ENCODE measurements at places on chromosomes 2 and 18.

GRCh38 chr18:80251700-80252099 lies 4.4 kb upstream of the PARD6G start:
- DNase-seq: no peak

GRCh38 chr18:7645756-7646155 lies 78.6 kb downstream of the PTPRM start:
- DNase-seq: no peak

DNA sequence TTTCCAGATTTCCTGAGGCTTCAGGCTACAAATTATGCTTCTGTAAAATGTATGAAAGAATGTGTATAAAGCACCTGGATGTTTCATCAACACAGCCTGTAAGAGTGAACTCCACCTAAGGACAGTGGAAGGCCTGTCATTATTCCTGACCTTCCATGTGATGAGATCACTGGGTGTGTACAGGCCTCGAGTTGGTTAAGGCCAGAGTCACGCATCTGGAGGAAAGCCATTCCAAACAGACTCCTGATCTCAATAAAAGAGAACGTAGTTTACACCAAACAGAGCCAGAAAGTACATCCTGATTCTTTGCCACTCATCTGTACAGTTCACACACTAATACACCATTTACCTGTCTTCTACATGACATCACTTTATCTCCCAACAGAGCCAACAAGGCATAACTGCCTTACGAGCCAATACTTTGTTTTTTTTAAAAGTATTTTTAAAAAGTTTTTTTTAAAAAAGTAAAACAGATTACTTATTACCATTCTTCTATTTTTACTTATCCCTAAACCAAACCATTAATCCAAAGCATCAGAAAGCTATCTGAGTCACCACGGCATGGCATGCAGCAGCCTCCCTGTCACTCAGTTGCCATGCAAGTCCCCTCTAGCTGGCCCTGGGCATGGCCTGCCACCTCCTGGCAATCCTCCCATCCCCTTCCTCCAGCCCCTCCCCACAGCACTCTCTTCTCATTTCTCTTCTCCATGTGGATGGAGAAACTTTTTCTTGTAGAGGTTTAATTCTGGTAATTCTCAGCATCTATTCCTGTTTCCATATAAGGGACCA lies 78.8 kb upstream of the TFCP2L1 start:
- DNase-seq: no peak

GRCh38 chr2:140862181-140862580 lies 1268.6 kb downstream of the LRP1B start:
- DNase-seq: no peak

DNA sequence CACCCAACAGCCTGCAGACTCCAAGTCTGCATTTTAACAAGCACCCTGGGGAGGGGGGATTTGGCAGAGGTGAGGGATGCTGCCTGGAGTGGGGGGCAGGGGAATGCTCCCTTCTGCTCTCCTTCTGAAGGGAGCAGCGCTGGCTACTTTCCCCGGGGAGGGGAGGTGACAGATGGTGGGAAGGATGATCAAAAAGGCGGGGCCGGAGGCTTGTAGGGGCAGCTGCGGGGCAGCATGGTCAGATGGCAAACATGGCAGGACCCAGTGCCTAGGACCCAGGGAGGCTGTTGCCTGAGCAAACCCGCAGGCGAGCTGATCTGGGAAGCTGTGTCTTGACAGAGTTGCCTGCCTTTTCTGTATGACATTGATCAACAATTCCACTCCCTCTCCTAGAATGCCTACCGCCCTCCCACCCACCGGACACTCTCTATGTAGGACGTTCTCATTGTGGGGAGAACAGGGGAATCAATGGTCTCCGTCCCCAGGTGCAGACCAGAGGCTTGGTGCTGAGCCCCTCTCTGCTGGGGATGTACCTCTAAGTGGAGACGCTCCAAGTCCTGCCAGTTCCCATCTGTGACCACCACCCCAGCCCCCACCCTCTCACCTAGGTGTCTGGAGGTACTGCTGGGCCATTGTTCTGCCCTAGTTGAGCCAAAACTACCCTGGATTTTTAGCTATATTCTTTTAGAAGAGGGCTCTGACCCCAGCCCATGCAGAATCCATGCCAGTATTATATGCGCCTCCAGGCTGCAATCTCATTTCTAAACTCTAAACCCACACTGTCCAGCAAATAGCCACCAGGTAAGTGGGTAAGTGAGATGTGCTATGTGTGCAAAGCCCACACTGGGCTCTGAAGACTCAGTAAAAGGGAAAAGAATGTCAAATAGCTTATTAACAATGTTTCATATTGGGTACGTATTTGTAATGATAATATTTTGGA lies 89.7 kb upstream of the SEC11C start:
- DNase-seq: peak; percentile 90

DNA sequence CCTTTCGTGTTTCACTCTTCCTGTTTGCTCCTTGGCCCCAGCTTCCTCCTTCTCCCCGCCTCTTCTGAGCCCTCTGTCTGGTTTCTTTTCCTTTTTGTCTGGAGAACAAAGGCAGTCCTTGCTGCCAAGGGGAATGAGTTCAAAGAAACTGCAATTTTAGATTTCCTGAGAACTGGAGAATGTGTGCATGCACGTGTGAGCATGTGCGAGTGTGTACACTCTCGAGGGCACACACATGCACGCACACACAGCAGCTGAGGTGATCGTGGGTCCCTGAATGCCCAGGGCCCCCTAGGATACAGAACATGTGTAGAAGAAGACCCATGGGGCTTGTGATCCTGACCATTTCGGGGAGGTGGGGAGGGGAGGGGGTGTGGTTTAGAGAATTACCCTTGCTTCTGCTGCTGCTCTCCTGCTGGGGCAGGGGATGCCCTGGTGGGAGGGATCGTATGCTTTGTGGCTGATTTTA lies 151.8 kb downstream of the DYSF start:
- no peak for DNase-seq

- DNase-seq: no peak
These were observed 57.2 kb upstream of the TNP1 start for GRCh38 chr2:216916956-216917650.

DNA sequence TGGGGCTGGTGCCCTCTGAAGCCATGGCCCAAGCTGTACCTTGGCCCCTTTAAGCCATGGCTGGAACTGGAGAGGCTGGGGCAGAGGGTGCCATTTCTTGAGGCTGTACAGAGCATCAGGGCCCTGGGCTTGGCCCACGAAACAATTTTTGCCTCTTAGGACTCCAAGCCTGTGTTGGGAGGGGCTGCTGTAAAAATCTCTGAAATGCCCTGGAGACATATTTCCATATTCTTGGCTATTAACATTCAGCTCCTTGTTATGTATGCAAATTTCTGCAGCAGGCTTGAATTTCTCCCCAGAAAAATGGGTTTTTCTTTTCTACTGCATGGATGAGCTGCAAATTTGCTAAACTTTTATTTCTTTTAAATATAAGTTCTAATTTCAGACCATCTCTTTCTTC lies 834.0 kb downstream of the DSC3 start:
- no peak for DNase-seq

DNA sequence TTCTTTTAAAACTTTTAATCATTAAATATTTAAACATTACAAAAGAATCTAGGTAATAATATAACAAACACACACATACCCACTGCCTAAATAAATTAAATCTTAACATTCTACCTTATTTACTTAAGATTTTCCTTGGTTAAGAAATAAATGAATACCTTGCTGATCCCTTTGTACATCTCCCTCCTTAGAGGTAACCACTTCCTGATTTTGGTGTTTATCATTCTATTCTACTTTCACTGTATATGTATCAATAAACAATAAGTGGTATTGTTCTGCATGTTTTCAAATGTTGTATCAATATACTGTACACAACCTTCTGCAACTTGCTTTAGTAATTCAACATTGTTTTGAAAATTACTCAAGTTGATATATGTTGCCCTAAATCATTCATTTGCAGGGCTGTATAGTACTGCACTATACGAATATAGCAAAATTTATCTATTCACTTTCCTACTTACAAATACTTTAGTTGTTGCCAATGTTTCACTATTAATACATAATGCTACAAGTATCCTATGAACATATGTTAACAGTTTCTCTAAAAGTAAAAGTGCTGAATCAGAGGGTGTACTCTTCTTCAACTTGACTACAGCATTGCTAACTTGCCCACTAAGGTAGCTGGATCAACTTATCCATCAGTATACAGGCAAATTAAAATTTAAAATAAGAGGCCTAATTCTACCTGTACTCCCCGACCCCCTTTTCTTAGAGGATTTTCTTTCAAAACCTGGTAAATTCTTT lies 65.8 kb downstream of the MEMO1 start:
- no peak for DNase-seq

- DNase-seq: no peak
These were observed 65.7 kb upstream of the NCKAP5 start for GRCh38 chr2:133633881-133634409.

DNA sequence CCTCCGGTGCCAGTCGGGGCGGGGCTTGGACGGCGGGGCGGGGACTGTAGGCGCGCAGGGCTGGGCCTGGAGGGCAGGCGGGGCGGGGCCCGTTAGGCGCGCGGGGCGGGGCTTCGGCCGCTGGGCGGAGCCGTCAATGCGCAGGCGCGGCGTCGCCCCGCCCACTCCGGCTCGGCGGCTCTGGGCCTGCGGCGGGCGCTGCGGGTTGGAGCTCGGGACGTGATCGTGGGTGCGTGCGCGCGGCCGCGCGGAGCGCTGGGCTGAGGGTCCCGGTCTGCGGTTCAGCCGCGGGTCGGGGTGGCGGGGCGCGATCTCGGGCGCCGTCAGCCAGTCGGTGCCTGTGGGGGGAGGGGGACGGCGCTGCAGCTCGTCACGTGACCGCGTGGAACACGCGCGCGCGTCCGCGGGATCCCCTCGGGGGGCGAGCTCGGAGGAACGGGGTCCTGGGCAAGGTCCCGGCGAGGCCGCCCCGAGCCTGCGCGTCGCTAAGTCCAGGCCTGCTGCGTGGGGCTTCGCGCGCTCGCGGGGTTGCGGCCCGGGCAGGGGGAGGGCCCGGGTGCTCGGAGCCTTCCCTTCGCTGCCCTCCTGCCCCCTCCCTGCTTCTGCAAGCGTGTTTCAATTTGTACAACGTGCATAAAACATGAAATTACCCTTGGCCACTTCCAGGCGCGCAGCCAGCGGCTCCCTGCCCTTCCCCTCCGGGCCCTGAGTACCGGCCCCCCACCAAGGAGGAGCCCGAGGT lies at the start of gene D2HGDH:
D2HGDH (plus strand) TSS at position 164 of the 742 bp plus-strand sequence. CDS start 595 bp downstream, outside the sequence.
- peak; percentile 98 for DNase-seq

Data from cerebellum (tissue), 4 donors.